CD4-positive, alpha-beta T cell treated with Interleukin-2 at 100 ng/mL for 4 hours (primary cell): ENCODE measurements at places on chromosomes 6 and 20.

DNA sequence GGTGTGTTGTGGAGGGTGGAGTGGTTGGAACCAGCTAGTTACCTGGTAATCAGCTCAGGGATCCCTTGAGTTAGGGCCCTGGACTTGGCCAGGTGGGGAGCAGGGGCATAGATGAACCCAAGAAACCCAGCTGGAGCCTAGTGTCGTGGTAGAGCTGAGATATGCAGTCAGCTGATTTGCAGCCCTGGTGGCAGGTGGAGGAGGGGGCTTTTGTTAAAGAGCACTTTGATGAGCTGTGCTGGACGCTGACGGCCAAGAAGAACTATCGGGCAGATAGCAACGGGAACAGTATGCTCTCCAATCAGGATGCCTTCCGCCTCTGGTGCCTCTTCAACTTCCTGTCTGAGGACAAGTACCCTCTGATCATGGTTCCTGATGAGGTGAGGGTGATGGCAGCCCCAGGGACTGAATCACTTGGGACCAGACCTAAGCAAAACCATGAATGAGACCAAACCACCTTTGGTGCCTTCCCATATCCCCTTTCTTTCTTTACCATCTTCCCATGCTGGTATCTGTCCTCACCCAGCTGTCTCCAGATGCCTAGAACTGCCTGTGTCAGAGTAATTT, 12.7 kb downstream of the DEF6 start:
- DNase-seq: peak; percentile 37

DNA sequence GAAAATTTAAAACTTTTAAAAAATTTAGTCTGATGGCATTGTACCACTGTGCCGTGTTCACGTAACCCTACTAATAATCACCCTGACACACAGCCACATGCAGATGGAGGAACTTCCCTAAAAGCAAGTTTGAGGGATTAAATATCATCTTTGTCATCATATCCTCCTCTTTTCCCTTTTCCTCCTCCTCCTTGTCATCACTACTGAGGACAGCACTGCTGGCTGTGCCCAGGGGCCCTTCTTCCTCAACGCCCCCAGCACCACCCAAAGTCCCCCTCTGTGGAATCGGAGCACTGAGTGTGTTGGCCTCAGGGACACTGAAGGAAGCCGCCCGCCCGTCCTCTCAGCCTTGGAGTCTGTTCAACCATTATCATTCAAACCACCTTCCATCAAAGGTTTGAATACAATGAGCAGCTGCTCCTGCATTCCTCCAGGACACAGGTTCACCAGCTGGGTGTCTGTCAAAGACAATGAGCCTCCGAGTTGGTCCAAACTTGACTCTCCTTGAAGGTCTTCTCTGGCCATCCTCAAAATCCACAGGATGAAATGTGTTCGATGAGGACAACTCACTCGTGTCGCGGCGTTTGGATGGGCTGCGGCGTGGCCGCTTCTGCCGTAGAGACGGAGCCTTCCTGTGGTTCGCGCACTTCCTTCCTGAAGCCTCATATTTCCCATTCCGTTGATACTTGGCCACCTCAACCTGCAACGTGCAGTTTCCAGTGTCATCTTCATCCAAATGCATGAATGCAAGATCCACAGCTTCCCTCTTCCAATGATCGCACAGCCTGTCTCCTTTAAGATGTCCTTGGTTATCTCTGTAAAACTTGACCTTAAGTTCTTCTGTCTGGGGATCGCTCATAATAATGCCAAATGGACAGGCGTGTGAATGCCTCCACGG, 23.3 kb downstream of the NQO2 start:
- DNase-seq: peak; percentile 41

GRCh38 chr6:138000941-138001340, 106.3 kb downstream of the PERP start:
- no peak for DNase-seq

GRCh38 chr6:55913228-55914195, 38.1 kb upstream of the BMP5 start:
- DNase-seq: no peak

- DNase-seq: no peak
Measured at GRCh38 chr6:137102050-137102848, 57.5 kb upstream of the IL20RA start.
